Hepatic stellate cell (primary cell): ENCODE measurements at places on chromosomes 2 and 18.

GRCh38 chr2:173644146-173644545 lies 289.5 kb downstream of the CDCA7 start:
- peak; percentile 49 for DNase-seq

GRCh38 chr2:17036361-17036760 lies 370.7 kb upstream of the CYRIA start:
- DNase-seq = no peak

DNA sequence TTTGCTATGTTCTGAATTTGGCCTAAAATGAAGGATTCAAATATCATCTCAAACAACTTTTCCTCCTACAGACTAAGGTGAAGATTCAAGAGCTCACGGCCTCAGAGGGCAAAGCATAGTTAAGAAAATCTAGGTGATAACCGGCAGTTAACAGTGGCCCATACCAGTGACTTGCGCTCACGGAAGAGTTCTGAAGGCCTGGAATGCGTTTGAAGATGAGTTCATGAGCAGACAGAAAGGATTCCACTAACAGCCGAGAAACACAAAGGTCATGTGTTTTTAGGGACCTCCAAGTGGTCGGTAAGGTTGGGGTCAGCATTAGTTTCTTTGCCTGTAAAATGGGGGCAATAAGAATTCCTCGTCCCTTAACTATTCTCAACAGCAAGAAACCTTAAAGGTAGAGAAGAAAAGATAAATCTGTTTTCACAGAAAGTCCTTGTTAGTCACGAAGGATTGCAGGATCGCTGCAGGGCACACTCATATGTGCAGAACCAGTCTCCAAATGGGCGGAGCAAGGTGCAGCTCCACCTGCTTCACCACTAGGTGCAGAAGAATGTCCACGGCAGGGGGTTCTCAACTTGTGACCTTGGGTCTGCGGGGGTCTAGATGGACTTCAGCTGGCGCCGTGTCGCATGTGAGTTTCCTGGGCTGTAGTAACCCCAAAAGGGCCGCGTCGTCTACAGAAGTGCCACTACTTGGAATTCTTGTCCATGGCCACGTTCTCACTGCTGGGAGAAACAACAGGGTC lies 708 bp upstream of the RPIA start:
- DNase-seq = peak; percentile 15

DNA sequence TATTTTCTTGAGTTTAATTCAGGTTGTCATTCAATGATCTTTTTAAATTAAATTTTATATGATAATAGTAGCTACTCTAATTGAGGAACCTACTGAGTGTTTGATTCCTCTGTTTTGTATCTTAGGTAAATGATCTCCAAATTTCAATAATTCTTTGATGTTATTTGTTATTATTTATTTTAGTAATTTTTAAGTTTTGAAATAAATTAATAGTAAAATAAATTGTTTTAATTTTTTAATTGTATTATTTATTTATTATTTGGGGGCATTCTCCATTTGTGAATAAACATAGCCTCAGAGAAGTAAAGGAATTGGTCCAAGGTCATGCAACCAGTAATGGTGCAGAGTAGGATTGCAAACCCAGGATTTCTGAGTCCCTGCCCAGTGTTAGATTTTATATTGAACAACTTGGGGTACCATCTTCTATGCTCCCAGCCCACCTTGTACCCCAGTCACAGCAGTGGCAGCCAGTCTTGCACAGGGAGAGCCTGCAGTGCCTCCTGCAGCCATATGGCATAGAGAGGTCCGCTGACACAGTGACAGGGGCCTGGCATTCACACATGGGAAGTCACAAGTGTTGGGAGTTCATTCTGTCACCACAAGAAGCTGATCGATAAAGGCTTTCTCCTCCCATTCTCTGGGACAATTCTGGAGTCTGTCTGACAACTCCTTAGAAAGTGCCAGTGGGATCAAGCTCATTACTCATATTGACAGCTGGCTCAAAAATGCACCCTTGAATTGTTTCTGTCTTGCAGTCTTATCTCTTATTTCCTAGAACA lies 110.0 kb upstream of the ETAA1 start:
- no peak for DNase-seq

- no peak for DNase-seq
These were observed 315.6 kb upstream of the SALL3 start for GRCh38 chr18:78664048-78664447.

- DNase-seq = no peak
These were observed 240.3 kb downstream of the CDH7 start for GRCh38 chr18:65990944-65991708.

- no peak for DNase-seq
These were observed 15.4 kb upstream of the MSGN1 start for GRCh38 chr2:17800693-17801458.

- DNase-seq = no peak
These were observed 67.5 kb upstream of the AMMECR1L start for GRCh38 chr2:127953128-127953718.

DNA sequence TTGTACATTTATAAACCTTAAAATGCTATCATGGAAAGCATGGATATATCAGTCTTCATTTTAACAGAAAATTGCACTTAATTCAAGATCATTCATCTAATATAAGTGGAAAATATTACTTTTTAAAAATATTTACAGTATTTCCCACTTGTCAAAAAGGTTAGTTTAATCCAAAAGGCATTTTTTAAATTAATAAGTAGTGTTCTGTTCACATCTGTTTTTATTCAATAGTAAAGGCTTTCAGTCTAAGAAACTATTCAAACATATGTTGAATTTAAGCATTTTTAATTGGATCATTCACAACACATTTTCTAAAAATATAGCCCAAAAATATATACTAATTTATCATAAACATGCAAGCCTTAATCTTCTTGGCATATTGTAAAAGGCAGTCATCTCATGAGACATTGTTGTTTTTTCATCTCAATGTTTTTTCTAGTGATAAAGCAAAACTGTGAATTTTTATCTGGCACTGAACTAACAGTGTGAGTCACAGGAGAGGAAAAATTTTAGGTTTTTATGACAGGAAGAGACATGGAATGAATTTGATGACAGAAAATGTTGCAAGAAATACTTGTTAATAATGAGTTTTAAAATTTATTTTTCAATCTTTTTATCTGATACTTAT lies 1642.5 kb upstream of the TMEFF2 start:
- no peak for DNase-seq

- DNase-seq = no peak
These were observed 72.5 kb upstream of the RGPD5 start for GRCh38 chr2:109721626-109722025.

DNA sequence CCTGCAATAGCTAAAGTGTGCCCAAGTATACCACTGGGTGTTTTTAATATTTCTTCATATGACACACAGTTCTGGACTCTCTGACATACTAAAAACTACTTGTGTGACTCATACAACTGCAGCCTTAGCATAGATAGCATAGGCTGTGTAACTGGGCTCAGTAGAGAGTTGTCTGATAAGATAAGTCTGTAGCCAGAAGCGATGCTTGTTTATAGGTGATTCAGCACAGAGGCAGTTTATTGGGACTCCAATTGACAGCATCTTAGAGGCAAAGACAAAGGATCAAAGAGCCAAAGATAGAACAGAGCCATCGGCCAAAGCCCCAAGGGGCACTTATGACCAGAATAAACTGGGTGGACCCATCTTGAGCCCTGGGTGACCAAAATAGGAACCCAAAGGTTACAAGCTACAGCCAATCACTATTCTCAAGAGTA lies 42.3 kb downstream of the AAK1 start:
- peak; percentile 74 for DNase-seq

DNA sequence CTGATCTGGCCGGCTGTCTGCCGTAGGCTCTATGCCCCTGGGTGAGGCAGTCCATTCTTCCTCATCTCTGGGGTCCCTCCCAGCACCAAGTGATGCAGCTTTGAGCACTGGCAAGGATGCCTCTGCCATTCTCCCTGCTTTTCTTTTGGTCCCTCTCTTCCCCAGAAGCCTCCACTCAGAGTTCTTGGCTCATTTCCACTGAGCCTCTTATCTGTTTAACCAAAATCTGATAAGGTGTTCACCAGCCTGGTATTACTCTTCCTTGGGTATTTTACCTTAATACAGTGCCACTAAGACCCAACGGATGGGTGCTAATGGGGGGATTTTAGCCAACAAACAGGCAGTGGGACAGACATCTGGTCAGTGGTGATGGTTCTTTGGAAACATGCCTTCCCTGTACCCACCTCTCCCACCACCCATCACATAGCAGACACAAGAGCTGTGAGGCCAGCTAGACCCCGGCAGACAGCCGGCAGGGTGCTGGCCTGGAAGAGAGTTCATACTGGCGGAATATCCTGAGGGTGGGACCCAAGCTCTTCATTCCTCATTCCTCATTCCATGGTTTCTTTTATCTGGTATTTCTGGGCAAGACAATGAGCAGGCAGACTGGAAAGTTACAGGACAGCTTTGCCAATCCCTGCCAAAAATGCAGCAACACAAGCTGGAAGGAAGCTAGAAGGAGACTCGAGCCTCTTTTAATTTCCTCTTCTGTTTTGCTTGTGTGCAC lies 34.6 kb downstream of the ZBTB7C start:
- no peak for DNase-seq

GRCh38 chr2:122129399-122129798 lies 373.9 kb downstream of the TSN start:
- no peak for DNase-seq

DNA sequence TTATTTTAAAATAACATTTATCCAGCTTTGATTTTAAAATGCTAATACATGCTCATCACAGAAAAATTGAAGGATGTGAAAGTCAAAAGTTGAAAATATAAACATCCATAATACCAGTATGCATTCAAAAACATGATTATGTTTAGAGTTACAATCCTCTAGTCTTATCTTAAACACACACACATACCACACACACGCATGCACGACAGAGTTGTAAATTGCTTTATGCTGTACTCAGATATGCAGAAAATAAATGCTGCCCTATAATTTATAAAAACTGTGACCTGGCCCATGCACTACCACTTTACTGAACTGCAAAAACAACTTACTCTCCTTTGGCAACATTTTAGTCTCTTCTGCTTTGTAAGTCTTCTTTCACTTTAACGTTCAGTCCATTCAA lies 793.0 kb upstream of the FANCL start:
- DNase-seq = no peak

DNA sequence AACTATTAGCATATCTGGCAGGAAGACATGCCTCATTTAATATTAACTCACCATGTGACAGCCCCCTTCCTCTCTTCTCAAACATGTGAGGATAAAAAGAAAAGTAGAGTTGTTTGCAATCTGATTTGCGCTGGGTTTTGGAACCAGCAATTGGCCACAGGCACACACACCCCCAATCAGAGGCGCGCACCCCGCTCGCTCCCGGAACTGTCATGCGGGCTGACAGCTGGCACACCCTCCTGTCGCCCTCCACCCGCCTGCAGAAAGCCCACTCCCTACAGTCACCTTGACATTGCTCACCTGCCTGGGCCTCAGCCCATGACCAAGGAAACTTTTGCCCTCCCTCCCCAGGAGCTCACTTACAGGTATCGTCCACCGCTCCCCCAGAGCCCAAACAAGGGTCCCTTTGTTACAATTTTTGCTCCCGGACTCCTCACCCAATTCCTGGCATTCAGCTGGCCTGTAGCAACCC lies 1.1 kb downstream of the COBLL1 start:
- DNase-seq = peak; percentile 40

DNA sequence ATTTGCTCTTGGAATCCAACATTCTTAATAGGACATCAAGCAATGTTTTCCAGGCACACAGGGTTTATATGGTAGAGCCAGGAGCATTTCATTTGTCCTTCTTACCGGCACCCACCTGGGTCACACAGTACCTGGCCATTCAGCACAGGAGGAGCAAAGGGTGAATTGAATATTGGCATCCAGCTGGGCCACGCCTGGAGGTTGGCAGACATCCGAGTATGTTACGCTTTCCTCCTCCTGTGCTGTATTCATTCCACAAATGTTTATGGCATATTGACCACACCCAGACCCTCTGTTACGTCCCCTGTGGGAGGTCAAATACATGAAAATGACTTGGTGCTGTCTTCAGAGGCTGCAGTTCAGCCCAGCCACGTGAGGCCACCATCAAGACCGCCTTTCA lies 206.2 kb downstream of the RTP5 start:
- DNase-seq = no peak

GRCh38 chr2:18230668-18231067 lies 329.8 kb downstream of the RDH14 start:
- no peak for DNase-seq

- DNase-seq = no peak
These were observed 173.8 kb downstream of the DPP4 start for GRCh38 chr2:161900241-161900640.
